ENCODE measurements at places on chromosomes 4 and X. TPM values are rescaled to one million over a fixed set of nuclear protein-coding genes. Genes with fewer than 3 reads are reported as not detected.

- no peak for DNase-seq
Observed at GRCh38 chrX:42485601-42486000, 292.4 kb downstream of the PPP1R2C start.

- DNase-seq, result no peak
Observed at GRCh38 chr4:37615059-37615719, 71.0 kb downstream of the RELL1 start.

GRCh38 chr4:143397335-143397734 lies 60.7 kb downstream of the GAB1 start:
- DNase-seq, result peak; percentile 26

The GAGE12J gene
- total RNA-seq, result not detected

DNA sequence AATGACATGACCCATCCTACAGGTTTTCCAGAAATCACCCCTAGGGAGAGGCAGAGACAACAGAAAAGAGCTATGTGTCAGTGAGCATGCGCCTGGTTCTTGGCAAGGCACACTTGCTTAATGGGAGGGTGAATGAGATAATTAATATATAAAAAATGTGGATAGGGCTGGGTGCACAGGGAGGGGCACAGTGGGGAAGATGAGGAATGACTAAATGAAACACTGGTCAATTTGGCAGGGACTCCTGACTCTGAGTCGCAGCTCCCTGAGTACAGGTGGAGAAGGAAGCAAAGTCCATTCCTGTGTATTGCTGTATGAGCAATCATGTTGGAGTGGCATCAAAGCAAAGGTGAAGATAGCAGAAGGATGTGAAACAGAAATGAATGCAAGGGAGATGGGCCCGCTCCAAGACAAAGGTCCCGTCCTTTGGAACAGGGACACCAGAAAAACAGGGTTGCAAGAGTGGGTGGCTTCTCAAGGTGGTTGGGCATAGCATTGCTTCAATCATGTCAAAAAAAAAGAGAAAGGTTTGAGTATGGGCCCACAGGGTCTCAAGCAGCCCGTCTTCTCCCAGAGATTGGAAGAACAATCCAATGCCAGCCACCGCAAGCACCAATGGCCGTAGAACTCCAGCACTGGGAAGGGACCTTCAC lies 278.4 kb upstream of the AGTR2 start:
- no peak for DNase-seq

The CHRDL1 gene
- 9.0 TPM for total RNA-seq

The FANCB gene
- total RNA-seq, result 6.4 TPM

The KCTD8 gene
- not detected for total RNA-seq

The WDR17 gene
- 2.1 TPM for total RNA-seq

GRCh38 chrX:45508454-45508853 lies 307.8 kb upstream of the DIPK2B start:
- peak; percentile 34 for DNase-seq

- no peak for DNase-seq
Observed at GRCh38 chrX:11628399-11628798, 37.3 kb downstream of the ARHGAP6 start.

GRCh38 chr4:8586671-8587468 lies 5.7 kb upstream of the CPZ start:
- no peak for DNase-seq

The SRPX2 gene
- 18.2 TPM for total RNA-seq

DNA sequence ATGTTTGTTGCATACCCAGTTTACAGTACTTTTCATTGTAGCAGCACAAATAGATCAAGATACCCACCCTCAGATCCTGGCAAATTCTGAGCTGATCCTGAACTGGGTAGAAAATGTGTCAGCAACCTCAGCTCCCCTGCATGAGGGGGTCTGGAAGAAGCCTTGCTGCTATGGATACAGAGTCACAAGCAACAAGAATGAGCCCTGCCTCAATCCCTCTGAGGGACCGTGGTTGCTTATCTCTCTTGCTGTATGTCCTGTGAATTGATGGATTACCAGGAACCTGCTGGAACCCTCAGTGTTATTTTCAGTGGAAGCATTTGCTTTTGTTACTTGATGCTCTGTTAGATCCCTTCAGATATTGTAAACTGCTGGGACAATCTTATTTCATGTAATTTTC lies 331.0 kb downstream of the STIM2 start:
- DNase-seq, result no peak

GRCh38 chr4:31592293-31592692 lies 872.1 kb downstream of the PCDH7 start:
- no peak for DNase-seq

GRCh38 chrX:125810856-125811255 lies 355.2 kb downstream of the DCAF12L2 start:
- DNase-seq, result no peak

DNA sequence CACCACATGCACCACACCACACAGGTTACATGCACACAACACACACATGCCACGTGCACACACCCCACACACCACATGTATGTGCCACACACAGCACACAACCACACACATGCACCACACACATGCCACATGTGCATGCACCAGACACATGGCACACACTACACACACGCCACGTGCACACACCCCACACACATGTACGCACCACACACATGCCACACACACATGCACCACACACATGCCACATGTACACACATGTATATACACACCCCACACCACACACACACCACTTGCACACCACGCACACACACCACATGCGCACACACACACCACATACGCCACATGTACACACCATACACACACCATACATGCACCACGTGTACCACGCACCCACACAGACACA lies 19.6 kb upstream of the MSANTD1 start:
- DNase-seq, result no peak

DNA sequence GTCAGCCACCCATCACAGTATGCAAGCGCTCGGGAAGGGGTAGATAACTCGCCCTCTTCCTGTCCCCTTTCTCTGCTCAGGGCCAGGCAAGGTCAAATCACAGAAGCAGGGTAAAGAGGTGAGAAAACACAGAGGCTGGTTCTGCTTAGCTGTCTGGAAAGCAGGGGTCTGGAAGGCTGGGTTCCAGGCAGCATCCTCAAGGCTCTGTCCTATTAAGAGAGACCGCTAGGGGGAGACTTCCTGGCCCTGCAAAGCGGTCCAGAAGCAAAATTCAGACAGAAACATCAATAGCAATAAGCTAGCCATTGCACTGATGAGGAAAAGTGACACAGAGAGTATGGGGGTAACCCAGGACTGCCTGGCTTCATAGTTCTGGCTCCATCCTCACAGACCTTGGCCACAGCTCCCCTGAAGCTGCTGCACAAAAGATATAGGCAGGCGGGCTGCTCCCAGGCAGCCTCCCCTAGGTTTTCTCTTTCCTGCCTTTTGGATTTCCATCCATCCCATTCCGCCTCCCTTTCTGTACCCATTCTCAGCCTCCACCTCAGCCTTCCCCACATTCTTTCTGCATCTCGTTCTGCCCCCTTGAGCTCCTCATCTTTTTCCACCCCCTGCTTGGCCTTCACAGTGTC lies 308.5 kb downstream of the EVC2 start:
- DNase-seq, result peak; percentile 40

- no peak for DNase-seq
Observed at GRCh38 chr4:16212138-16212782, 14.0 kb downstream of the TAPT1 start.

- peak; percentile 73 for DNase-seq
Observed at GRCh38 chrX:40169193-40170101, 71.7 kb upstream of the BCOR start.

GRCh38 chr4:138190452-138190858 lies 51.7 kb downstream of the SLC7A11 start:
- DNase-seq, result no peak

DNA sequence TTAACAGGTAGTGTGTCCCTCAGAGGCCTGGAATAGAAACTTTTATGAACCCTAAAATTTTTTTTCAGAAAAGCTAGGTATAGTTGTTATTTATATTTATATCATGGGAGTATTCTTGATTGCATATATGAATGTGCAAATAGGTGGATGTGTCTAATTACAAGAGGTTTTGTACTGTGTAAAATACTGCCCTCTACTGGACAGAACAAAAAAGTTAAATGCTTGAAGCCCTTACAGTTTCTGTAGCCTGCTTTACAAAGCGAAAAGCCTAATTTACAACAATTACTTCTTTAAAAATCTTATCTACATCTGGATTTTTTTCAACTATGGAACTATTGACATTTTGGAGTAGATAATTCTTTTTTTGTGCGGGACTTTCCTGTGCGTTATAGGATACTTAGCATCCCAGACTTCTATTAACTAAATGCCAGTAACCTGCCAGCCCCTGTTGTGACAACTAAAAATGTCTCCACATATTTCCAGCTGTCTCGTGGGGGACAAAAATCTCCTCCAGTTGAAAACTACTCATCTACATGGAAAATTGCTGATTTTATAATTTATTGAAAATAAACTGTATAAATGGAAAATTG lies 35.1 kb downstream of the ENPEP start:
- DNase-seq, result peak; percentile 79

DNA sequence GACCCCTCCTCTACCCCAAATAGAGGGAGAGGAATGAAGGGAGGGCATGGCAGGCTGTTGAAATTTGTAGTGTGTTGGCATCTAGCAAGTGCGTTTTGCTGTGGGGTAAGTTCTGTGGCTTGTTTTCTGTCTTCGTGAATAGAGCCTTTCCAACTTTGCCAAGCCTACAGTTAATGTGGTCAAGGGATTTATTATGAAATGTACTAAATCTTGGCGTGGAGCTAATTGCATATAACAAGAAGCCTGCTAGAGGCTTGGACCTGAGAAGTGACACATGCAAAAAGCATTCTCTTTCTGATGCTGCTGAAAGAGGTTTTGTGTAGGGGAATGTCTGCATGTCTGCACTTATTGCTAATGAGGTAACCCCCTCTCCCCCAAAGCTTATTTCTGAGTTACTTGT lies 132.2 kb downstream of the BMPR1B start:
- peak; percentile 74 for DNase-seq

- DNase-seq, result peak; percentile 12
Observed at GRCh38 chr4:94895081-94895480, 137.3 kb downstream of the BMPR1B start.

DNA sequence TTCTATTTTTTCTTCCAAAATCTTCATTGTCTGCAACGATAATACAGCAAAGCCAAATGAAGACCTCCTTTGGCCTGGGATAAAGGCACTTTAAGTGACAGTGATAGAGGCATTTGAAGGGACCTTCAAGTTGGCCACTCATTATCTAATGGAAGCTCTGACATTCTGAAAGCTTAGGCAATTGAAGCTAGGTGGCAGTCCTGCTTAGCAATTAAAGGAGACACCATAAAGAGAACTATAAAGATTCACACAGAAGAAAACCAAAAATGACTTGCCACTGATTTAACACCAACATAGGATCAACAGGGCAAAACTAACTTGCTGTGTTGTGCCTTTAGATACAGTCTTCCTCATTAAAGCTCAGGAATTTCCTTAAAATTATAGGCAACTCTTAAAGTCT lies 103.3 kb upstream of the TSPAN7 start:
- no peak for DNase-seq

GRCh38 chr4:163484906-163485305 lies 9.6 kb upstream of the TMA16 start:
- peak; percentile 56 for DNase-seq

DNA sequence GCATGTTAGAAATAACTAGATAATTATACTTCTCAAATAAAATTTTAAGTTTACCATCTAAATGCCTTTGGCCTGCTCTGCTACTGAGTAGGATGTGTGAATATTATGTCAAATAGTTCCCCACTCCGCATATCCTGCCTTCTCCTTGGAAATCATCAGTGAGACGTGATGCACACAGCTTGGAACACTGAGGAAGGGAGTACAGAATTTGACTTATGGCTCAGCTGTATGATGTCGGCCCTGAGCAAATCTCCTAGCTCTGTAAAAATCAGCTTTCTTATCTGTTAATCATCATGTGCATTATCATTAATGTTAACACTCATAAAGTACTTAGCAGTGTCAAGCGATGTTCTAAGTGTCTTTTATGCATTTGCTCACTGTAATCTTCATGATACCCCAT lies 241.0 kb upstream of the ANKRD50 start:
- no peak for DNase-seq

GRCh38 chrX:151703487-151703886 lies 8.2 kb downstream of the PRRG3 start:
- DNase-seq, result peak; percentile 29

DNA sequence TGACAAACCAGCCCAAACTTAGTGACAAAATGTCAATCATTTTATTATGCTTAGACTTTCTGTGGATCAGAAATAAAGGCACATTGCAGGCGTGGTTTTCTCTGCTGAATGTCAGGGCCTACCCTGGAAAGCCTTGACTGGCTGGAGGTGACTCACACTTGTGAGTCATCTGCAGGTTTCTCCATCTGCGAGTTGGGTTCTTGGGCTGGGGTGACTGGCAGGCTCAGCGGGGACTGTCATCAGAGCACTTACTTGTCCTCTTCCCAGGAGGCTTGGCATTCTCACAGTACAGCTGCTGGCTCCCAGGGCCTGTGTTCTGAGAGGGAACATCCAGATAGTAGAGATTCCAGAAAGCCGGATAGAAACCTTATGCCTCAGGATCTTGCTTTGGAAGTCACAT lies 153.8 kb upstream of the AGA start:
- DNase-seq, result peak; percentile 85

GRCh38 chrX:14573161-14573560 lies 43.8 kb downstream of the GLRA2 start:
- no peak for DNase-seq

- no peak for DNase-seq
Observed at GRCh38 chrX:50068285-50068563, 132.6 kb downstream of the AKAP4 start.

GRCh38 chr4:189940178-189941004 lies at the start of gene FRG1:
Gene FRG1 (plus strand): TSS chr4:189940872. CDS start chr4:189941010, 138 bp downstream.
- peak; percentile 94 for DNase-seq

- no peak for DNase-seq
Observed at GRCh38 chr4:4995908-4996265, 23.4 kb downstream of the CYTL1 start.

- DNase-seq, result no peak
Observed at GRCh38 chr4:108378164-108378563, 209.4 kb upstream of the LEF1 start.

DNA sequence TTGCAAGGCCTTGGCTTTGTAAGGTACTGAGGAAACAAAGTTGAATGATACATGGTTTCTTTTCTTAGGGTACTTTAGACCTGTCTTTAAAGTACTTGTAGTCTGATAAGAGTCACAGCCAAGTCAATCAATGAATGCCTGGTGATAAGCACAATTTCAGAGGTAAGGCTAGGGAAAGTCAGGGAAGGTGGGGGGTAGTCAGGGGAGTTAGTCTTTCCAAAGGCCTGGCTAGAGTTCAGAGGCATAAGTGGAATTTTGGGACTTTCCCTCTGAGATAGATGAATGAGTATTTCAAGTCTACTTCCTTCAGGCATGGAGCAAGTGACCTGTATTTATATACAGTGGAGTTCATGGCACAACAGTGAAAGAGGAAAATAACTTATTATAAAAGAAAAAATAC lies 78.3 kb downstream of the SLC4A4 start:
- no peak for DNase-seq

The IL1RAPL2 gene
- not detected for total RNA-seq
